ENCODE measurements at places on chromosomes 4 and X.
A peak's percentile ranks its signal among the peaks of the same experiment; 100 is the strongest.

GRCh38 chrX:153780678-153781427 lies at the start of gene SRPK3:
Gene SRPK3 (plus strand): TSS chrX:153781041. CDS start chrX:153781087, 46 bp downstream.
- no peak for DNase-seq

- no peak for DNase-seq
Measured at GRCh38 chr4:2075987-2076907, 17.1 kb downstream of the NAT8L start.

DNA sequence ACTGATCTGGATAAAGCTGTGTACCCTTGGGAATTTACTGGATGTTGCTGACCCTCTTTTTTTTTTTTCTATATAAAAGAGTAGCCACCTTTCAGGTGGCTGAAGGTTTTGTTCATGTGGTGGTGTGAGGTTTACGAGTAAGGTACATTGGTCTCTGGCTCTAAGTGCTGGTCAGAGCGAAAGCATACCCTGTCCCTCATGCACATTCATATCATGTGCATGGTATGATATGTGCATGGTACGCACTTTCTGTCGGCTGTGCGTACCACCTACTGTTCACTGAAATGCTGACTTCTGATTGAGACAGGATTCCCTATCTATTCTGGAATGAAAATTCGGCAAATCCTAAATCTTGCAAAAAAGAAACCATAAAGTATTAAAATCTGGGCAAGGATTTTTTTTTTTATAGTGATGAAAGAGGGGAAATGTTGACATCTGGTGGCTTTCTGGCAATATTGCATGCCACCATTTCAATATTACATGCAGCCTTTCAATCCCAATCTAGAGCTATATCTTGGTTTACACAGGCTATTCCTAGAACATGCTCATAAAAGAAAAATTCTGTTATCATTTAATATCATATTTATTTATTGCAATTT lies 32.8 kb downstream of the FAM149A start:
- peak; percentile 74 for DNase-seq

GRCh38 chr4:159444678-159445077 lies 341.8 kb downstream of the RAPGEF2 start:
- DNase-seq: no peak

DNA sequence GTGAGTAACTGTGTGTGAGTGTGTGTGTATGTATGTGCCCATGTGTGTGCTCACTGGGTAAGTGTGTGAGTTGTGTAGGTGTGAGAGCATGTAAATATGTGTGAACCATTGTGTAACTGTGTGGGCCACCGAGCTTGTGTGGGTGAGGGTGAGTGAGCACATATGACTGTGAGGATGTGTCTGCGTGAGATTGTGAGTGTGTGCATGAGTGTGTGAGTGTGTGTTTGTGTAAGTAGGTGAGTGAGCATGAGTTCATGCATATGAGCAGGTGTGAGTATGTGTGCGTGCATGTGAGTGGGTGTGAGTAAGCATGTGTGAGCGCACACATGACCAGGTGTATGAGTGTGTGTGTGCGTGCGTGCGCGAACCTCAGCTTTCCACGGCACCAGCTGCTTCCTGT lies 1.4 kb upstream of the ATP2B3 start:
- DNase-seq: no peak

DNA sequence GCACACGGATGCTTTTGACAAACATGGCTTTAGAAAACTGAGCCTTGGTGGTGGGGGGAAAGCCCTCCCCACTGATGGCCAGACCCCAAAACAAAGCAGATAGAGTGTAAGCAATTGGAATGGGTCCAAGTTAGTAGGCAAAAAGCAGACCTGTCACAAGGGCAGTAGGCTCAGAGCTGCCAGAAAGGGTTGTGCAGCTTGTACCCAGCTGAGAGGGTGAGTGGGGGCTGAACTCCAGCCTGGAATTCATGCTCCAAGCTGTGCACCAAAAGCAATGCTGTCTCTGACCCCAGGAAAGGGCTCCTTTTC lies 101.1 kb upstream of the TEX13D start:
- DNase-seq: peak; percentile 75

- no peak for DNase-seq
Measured at GRCh38 chrX:53211391-53211978, 13.5 kb downstream of the KDM5C start.

DNA sequence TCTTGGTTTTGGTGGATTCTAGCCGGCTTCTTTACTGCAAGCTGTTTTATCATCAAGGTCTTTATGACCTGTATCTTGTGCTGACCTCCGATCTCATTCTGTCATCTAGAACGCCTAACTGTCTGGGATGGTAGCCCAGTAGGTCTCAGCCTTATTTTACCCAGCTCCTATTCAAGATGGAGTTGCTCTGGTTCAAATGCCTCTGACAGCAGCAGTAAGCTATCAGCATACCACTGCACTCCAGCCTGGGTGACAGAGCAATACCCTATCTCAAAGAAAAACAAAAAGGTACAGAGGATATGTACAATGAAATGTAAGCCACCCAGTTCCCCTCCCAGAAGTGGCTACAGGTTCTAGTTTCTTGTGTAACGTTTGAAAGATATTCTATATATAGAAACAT lies 36.1 kb downstream of the HERC6 start:
- DNase-seq: no peak

DNA sequence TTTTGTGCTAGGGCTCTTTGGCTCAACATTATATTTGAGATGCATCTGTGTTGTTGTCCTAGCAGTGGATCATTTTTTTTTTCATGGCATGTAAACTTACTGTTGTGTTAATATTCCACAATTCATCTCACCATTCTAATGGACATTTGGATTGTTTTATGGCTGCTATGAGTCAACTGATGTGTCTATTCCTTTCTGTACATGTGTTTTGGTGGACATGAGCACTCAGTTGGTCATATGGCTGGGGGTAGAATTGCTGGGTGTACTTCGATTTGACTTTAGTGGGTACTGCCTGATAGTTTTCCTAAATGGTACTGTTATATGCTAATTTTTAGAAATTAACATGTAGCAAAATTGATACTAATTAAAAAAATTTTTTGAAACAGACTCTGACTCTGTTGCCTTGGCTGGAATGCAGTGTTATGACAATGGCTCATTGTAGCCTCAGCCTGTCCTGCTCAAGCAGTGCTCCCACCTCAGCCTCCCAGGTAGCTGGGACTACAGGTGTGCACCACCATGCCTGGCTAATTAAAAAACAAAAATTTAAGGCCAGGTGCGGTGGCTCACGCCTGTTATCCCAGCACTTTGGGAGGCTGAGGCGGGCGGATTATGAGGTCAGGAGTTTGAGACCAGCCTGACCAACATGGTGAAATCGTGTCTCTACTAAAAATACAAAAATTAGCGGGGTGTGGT lies 9.0 kb downstream of the FAM193A start:
- no peak for DNase-seq
